ENCODE measurements at places on chromosomes 2 and 18.

GRCh38 chr2:8636721-8637636 is 44.9 kb upstream of the ID2 start:
- DNase-seq: no peak

DNA sequence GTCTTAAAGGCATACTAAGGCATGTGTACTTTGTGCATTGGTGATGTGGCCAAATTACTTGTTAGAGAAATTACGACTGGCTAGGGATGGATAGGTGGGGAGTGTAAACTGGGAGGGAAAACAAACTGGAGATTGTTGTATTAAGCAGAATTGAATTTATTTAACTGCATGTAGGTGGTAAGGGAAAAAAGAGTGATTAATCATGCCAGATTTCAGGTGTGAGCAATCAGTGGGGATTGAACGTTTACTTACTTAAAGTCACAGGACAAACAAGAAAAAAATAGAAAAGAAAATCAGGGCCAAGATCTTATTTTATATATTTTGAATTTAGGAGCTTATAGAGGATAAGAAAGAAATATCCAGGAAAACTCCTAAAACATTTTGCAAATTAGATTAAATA is 88.6 kb downstream of the GULP1 start:
- DNase-seq: no peak

DNA sequence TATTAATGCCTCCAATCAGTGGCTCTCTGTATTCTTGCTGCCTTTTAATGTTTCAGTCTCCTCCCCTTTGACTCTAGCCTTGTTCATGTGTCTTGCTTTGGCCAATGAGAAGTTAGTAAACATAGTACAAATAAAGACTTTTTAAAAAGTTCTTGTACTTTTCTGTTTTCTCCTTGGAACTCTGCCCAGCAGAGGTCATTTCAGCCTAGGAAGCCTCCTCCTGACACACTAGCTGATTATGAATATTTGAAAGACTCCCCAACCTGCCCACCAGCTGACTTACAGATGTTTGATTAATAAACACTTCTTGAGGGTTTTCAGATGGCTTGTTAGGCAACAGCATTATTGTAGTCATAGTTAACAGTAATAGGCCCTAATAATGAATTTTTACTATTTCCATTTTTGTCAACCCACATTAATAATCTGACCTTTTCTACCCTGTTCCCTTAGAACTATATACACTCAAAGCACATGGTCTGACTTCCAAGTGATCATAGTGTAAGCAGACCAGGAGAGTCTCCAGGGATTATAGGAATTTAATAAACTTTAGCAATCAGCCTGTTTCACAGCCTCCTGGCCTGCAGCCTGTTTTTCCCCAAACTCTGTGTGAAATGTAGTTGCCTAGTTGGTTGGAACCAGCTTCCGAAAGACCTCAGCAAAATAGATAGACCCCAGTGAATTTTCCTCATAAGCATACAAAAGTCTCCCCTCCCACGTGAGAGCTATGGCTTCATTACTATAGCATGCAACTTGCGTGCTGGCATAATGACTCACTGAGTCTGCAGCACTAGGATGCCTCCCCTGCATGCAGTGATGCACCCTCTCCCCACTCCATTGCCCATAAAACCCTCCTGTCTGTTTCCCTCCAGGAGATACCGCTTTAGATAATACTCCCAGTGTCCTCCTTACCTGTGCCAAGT is 670.7 kb upstream of the ZNF804A start:
- no peak for DNase-seq

DNA sequence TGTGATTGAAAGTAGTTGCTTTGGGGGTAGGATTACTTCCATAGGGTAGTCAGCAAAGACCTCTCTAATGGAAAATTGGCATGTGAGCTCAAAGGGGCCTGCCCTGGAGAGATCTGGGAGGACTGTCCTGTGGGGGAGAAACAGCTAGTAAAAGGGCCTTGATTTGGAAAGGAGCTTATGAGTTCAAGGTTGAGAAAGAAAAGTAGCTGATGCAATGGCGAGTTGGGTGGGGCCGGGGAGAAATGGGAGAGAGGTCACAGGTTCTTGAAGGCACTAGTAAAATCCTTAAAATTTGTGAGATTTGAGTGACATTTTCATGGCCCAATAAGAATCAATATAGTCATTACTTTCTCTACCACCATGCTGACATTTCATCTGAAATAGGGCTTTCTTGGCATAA is 82.0 kb upstream of the CCDC195 start:
- no peak for DNase-seq

All from small intestine (tissue), 16 donors.